SHP77 treated with DMSO at 0.1 percent for 48 hours (cell line): ENCODE measurements at places on chromosomes 13 and 19.

- no peak for DNase-seq
Measured at GRCh38 chr19:8064911-8065874, 12.6 kb downstream of the CCL25 start.

DNA sequence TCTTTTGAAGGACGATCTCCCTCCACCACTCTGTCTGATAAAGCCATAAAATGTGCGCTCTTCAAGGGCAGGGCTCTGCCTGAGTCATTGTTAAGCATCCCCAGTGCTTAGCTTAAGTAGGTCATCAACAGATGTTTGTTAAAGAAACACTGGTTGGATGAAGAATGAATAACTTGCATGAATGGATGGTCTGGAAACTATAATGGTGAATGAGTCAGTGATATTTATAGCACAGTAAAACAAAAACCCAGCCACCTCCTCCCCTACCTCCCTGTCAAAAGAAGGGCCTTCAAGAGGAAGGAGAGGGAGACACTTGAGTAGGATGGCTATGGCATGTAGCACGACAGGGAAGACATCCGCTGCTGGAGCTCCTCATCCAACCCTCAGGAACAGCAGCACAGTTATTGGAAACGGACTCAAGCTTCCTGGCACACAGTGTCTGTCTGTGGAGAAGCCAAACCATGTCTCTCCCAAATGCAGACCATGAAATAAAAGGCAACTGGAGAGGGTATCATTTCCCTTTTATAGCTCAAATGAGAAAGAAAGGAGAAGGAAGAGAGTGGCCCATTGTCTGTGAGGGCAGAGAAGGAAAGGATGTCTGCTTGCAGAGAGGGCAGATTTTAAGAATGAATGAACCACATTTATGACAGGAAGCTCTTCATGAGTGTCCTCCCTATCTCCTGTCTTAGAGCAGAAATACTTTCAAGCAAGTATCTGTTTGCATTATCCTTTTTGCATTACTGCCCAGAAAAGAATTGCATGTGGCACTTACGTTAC is 183.5 kb upstream of the UBL3 start:
- no peak for DNase-seq

DNA sequence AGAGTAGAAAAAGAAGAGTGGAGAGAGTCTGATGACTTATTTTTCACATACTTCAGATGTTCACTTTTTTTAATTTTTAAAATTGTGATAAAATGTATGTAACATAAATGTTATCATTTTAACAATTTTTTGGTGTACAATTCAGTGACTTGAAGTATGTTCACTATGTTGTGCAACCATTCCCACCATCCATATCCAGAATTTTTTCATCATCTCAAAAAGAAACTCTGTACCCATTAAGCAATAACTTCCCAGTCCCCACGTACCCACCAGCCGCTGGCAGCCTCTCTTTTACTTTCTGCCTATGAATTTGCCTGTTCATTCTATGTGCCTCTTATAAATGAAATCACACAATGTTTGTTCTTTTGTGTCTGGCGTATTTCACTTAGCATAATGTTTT is 43.3 kb downstream of the SKA3 start:
- no peak for DNase-seq

- DNase-seq, result no peak
Measured at GRCh38 chr13:37665420-37665819, 66.9 kb upstream of the POSTN start.

- peak; percentile 81 for DNase-seq
Measured at GRCh38 chr19:4012092-4012974, 4.8 kb downstream of the PIAS4 start.
